Epithelial cell of proximal tubule (primary cell): ENCODE measurements at places on chromosomes 11 and 22. TPM values are rescaled to one million over a fixed set of nuclear protein-coding genes. Genes with fewer than 3 reads are reported as not detected.

Gene APOL4
- total RNA-seq: 0.07 TPM in 1 of 2 replicates, not detected in the other

Gene SLC36A4
- total RNA-seq: 5.8 and 8.2 TPM in 2 replicates

Gene PRG3
- total RNA-seq: not detected in 2 replicates

Gene PGM2L1
- 10.0 and 10.3 TPM in 2 replicates for total RNA-seq

Gene ANO9
- total RNA-seq: 7.7 and 20.1 TPM in 2 replicates
